Stimulated activated CD4-positive, alpha-beta T cell treated with anti-CD3 and anti-CD28 coated beads, Interleukin-4, amount 100 ng/mL, for 48 hours (primary cell): ENCODE measurements at places on chromosomes 7 and 10.

- DNase-seq, result no peak
Measured at GRCh38 chr10:100502926-100503494, 16.7 kb downstream of the SEC31B start.

GRCh38 chr10:113169853-113170460 lies 219.9 kb downstream of the TCF7L2 start:
- peak; percentile 7 for DNase-seq

DNA sequence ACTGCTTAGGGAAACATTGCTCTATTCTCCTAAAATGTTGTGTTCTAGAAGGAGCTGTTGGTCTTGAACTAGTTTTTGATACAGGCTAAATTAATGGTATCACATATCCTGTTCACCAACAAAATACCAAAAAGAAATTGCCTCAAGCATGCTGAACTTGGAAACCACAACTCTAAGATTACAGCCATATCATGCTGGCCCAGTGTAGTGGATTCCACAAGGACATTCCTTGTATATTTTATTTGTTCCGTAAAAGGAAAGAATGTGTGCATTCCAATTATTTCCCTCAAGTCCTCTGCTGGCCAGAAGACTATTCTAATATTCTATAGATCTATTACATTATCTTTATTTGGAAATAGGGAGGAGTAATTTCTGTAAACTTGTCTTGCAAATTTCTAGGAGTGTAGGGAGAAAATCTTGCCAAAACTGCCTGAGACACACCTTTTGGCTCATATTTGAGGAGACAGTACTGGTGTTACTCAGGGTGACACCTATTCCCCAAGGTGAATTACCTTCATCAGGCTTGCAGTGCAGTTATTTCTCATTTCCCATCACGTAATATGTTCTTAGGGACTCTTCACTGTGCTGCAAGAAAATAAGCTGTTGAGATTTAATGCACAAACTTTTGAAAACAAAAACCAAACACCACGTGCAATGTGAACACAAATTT lies 1.9 kb upstream of the NEBL start:
- no peak for DNase-seq

DNA sequence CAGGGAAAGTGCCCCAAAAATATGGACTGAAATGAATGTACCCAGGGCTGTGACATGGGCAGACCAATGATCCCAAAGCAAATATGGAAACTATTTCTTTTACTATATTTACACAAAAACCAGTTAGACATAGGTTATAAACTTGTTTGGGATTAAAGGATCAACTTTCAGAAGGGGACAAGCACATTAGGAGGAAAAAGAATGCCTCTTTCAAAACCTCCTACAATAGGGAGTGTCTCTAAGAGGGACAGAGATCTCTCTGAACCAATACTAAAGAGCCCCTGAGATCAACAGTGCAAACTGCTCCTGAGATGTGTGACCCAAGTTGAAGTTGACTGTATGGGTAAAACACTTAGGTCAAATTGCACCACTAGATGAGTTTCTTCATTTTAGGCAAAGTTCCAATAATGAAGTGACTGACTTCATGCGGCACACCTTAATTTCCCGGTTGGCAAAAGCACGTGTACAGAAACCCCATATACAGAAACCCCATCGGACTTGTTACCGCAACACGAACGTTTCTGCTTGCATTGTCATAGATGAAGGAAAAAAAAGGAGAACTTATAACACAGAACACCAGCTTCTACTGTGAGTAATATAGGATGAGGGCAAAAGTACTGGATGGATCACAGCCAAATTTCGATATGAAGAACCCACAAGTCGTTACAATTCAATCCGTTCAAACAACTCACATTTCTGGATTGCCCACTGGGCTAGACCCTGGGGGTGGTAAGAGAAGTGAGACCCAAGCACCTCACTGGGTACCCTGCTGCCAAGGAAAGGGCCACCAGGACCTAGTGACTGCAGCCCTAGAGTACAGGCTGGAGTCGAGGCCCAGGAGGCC lies 4.3 kb downstream of the SVIL start:
- no peak for DNase-seq

- DNase-seq, result no peak
Measured at GRCh38 chr7:130274983-130275591, 8.4 kb downstream of the CPA2 start.

DNA sequence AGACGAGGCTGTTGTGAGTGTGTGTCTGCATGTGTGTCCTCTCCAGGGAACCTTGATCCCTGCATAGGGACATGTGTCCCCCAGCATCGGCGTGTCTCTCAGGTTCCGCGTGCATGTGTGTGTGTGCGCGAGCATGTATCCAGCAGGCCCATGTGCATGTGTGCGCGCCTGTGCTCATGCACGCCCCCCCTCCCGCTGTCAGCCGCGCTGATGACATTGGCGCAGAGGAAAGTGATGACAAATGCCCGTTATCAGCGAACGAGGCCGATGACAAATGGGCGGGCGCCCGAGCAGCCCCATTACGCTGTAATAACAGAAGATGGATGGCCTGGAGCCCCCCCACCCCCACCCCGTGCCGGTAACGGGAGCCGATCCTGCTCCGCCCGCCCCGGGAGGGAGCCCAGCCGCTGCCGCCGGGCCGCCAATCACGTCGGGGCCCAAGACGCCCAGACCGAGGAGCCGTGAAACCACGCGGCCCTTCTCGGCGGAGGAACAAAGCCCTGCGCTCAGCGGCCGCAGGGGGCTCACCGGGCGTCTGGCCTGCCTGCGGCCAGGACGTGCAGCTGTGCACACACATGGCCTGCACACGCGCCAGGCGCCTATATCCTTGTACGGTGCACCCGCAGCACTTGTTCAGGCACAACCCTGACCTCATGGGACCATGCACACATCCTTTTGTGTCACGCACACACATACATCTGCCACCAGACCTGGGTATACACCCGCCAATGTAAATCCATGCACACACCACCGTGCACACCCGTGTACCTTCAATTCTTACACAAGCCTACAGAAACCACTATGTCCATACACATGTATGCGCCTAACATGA lies 21.5 kb downstream of the POLL start:
- DNase-seq, result no peak

- DNase-seq, result peak; percentile 4
Measured at GRCh38 chr10:91887272-91888076, 21.8 kb downstream of the FGFBP3 start.

DNA sequence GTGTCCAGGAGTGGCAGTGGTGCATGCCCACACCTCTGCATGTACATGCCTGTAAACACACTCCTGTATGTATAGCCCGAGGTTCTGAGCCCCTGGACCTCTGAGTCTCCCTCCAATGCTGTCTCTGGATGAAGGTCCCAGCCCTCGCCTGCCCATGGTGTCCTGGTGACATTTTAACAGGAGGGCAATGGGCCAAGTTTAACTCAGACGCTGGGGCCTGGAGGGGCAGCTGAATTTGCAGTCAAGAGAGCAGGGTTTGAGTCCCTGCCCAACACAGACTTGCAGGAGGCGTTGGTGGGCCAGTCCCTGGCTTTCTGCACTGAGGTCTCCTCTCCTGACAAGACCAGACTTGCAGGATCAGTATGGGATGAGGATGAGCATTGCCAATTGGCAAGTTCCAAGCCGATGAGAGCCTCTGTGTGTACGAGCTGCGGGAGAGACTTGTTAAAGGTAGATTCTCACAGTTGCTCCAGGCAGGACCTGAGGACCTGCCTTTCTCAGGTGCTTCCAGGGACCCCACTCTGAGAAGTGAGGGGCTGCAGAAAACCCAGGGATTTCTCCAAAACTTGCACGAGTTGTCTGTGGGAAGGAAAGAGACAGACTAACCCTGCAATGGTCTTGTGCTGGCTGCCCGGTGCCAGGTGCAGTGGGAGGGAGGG lies 141.9 kb downstream of the ELFN1 start:
- DNase-seq, result no peak

GRCh38 chr7:10216462-10216861 lies 757.2 kb upstream of the PHF14 start:
- no peak for DNase-seq
